ENCODE measurements at places on chromosomes 6 and 20.

- no peak for DNase-seq
Observed at GRCh38 chr6:97282238-97282725, 734 bp downstream of the MMS22L start.

DNA sequence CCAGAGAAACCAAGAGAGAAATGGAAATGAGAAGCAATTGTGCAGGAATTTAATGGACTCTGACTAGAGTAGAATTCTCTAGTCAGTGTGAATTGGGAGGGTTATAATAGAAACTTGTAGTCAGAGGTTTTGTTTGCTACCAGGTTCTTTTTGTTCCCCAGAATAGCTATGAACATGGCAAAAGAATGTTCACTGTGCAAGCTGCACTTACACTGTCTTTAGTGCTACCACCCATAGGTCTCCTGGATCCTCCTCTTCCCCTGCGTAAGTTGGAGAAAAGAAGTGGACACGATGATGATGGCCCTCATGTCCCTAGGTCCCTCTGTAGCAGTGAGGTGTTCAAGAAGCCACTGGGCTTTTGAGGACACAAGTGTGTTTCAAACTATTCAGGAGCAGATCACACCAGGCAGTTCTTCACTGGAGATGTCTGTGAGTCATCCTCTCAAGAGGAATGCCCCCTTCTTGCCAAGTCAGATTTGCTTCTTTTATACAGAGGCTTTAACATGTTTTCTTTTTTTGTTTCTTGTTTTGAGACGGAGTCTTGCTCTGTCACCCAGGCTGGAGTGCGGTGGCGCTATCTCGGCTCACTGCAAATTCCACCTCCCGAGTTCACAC is 47.6 kb upstream of the SMIM8 start:
- no peak for DNase-seq

DNA sequence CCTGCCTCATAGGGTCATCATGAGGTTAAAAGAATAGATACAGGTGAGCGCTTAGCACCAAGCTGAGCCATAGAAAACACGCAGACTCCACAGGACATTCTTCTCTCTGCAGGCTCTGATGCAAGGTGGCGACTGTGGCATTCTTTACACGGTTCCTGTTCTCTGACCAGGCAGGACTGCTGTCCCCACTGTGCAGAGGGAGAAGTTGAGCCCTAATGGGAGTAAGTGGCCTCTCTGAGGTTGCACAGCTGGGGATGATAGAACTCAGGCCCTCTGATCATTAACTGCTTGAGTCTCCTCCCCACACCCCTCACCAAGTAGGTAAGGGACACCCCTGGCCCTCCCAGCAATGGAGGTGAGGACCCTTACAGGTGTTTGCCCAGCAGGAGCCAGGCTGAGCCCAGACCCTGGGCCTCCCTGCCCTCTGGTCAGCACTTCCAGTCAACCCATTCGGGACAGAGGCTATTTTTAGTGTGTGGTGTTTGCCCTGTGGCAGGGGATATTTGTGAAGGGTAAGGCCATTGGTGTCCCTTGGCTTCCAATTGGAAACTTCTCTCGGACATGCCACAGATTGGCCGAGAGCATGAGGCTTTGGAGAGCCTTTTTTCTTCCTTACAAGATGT is 116.8 kb downstream of the VEGFA start:
- DNase-seq, result no peak

DNA sequence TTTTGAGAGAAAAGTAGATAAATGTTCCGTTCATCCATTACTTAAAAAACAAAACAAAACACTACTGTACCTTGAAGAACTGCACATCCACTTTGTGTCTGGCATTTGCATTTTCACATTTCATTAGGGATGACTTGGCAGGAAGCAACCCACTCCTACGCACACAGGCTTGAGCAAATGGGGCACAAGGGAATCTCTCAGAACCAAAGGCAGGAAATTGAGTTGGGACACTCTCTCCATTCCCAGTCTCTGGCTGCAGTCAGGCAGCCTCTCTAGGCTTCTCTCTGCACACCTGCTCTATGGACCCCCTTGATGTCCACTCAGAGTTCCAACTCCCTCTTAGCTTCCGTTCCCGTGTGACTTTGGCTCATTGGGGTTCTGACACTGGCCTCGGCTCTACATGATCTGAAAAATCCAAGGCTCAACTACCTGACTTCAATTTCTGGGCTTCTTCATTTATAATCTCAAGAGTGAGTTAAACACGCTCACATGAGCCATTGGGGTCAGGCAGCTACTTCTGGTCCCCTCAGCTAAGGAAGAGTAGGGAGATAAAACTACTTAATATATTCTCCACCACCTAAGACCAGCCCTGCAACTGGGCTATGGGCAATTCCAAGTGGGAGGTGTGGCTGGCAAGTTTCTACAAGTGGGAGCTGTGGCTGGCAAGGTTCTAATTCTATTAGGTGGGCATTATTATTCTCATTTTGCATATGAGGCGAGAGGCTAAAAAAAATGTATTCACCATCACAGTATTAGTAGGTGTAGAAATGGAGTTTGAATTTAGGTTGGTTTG is 251.9 kb downstream of the SOD2 start:
- DNase-seq, result no peak

- no peak for DNase-seq
Observed at GRCh38 chr6:20870021-20870420, 335.8 kb downstream of the CDKAL1 start.

Data from stimulated activated naive CD4-positive, alpha-beta T cell (primary cell).